Astrocyte (in vitro differentiated cells and primary cell): ENCODE measurements at places on chromosomes 12 and 14.

DNA sequence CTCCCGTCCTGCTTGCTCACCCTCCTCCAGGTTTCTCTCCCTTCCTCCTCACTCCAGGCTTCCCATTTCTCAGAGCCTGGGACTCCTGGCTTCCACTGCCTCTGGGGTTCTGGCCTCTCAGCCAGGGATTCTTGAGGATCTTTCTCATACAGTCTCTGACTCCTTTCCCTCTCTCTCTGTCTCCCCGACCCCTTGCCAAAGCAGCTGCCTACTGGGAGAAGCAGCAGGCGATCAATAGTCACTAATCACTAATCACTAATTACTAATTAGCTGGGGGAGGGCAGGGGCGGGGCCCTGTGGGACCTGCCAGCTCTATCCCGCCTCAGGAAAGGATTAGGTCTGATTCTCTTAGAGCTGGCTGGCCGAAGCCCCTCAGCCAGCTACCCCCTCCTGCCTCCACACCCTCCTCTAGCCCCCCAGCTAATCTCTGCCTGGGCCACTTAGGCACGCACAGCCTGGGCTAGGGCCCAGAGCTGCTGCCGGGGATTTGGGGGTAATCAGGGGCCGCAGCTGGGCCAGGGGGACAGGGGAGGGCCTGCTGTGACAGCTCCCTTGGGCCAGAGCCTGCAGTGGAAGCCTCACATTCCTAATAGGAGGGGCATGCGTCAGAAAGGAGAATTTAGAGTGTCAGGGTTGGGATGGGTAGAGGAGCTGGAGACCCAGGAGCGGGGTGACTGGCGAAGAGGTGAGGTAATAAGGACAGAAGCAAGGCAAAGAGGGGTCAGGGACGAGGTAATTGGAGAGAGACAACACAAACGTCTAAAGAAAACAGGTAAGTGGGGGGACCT is 2.8 kb downstream of the NXPH4 start:
- no peak for DNase-seq

- DNase-seq: peak; percentile 25
These were observed 157.3 kb upstream of the NOS1 start for GRCh38 chr12:117518594-117519270.

- no peak for DNase-seq
These were observed 7.2 kb downstream of the MYO1A start for GRCh38 chr12:57042695-57043094.

DNA sequence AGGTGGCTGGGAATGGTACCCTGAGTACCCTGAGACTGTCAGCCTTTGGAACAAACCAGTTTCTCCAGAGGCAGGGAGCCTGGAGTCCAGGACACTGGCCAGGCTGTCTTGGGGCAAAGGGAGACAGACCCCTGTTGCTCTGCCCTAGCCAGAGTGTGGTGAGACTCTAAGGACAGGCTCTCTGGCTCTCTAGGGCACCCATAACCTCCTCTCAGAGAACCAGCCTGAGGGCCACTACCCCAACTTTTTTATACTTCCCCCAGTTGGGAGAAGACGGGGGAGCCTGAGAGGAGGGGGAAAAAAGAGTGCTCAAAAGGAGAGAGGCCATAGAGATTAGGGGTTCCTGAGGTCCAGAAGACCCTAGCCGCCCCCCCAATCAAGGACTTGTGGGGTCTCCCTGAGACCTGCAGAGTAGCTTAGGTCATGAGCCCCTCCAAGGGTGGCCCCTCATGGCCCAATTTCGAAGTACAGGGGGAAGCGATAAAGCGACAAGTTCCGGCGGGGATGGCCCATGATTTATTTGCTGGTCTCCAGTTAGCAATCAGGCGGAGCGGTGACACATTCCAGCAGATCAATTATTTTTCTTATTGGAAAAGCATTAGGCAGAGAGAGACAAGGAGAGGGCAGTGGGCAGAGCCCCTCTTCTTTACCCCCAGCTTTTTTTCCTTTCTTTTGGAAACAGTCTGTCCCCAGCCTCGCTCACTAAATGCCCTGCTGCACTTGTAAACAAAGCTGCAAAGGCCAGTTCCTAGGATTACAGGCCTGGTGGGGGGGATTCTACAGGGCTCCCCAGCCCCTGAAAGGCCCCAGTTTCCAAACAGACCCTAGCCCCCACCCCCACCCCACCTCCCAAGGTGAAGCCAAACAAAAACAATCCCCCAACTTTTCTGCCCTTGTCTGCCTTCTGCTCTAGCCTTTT is 1.5 kb downstream of the HOXC8 start:
- no peak for DNase-seq

DNA sequence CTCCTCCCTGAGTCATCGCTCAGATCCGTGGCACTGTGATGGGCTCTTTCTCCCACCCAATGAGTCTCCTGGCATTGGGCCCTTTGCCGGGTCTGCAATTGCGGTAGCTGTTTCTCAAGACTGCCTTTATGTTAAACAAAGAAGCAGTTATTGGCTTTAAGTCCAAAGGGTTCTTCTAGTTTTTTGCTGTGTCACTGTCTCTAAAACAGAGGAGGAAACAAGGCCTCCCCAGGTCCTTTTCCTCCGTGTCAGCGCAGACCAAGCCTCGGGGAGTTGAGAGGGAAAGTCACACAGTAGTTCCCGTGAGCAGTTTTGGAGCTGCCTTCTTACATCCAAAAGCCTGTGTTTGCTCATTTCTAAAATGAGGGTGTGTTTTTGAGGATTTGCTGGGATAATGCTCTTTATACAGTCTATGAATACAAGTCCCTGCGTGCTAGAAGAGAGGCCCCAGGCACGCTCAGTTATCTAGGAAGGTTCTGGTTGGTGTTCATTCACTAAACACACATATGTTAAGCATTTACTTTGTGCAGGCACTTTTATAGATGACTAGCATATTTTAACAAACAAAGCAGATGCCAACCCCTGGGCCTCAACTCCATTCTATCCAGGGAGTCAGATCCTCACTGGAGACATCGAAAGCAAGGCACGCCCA is 126.0 kb upstream of the PZP start:
- peak; percentile 18 for DNase-seq

- DNase-seq: no peak
These were observed 120.9 kb upstream of the GSC start for GRCh38 chr14:94890785-94891184.

DNA sequence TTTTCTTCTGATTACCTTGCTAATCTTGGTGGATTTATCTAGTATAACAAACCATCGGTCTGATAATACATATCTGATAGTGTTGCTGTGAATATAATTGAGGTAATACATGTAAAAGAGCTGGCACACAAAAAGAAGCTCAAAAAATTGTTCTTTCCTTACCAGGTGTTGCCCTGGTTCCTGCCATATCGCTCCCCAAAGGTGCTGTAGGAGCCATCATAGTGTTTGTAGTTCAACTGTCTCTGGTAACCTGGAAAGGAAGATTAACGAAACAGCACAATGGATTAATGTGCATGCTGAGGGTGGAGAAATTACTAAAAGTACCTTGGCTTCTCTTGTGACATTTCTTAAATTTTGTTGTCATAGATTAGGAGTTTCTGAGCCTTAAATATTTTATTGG is 36.6 kb downstream of the A2M start:
- DNase-seq: no peak

DNA sequence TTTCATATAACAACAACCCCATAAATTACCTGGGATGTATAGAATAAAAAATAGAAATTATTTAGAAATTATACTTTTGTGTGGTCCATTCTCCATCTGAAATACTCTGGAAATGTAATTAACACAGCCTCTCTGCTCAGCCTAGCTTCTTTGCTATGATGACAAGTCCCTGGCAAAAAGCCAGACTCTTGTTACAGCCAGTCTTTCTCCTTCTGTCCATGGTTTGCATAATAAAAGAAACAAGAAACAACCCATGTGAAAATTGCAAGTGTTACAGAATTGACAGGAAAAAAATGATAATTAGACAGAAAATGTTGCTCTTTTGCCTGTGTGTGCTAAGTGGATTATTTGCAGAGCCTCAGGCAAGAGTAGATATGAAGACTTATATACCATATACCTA is 61.3 kb downstream of the C12orf50 start:
- DNase-seq: no peak

- DNase-seq: peak; percentile 53
These were observed 239.0 kb downstream of the ADAMTS20 start for GRCh38 chr12:43312991-43313505.

- peak; percentile 12 for DNase-seq
These were observed 663.4 kb downstream of the SLC16A7 start for GRCh38 chr12:60259225-60259624.

- no peak for DNase-seq
These were observed 78.7 kb downstream of the FSCB start for GRCh38 chr14:44428231-44428945.

- DNase-seq: no peak
These were observed 154.9 kb upstream of the PWP1 start for GRCh38 chr12:107530701-107531100.

GRCh38 chr12:110780448-110780847 is 37.8 kb upstream of the PPP1CC start:
- no peak for DNase-seq

GRCh38 chr12:68180792-68181744 is 21.5 kb upstream of the IFNG start:
- DNase-seq: peak; percentile 15

- no peak for DNase-seq
These were observed 409.3 kb upstream of the TBX3 start for GRCh38 chr12:115093261-115093660.

GRCh38 chr14:50366115-50366514 is 30.6 kb downstream of the CDKL1 start:
- DNase-seq: no peak

DNA sequence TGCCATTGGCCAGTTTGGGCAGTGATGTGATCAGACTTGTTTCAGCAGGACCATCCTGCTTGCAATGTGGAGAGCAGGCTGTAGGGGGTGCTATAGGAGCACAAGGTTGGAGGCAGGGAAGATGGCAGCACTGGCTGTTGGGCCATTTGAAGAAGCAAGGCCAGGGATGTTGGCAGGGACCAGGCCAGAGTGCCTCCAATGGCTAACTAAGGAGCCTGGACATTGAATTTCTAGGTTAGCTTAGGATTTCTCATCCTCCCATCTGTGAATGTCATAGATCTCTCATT is 23.5 kb downstream of the FGF23 start:
- no peak for DNase-seq

GRCh38 chr12:110790301-110790700 is 47.6 kb upstream of the PPP1CC start:
- peak; percentile 34 for DNase-seq

DNA sequence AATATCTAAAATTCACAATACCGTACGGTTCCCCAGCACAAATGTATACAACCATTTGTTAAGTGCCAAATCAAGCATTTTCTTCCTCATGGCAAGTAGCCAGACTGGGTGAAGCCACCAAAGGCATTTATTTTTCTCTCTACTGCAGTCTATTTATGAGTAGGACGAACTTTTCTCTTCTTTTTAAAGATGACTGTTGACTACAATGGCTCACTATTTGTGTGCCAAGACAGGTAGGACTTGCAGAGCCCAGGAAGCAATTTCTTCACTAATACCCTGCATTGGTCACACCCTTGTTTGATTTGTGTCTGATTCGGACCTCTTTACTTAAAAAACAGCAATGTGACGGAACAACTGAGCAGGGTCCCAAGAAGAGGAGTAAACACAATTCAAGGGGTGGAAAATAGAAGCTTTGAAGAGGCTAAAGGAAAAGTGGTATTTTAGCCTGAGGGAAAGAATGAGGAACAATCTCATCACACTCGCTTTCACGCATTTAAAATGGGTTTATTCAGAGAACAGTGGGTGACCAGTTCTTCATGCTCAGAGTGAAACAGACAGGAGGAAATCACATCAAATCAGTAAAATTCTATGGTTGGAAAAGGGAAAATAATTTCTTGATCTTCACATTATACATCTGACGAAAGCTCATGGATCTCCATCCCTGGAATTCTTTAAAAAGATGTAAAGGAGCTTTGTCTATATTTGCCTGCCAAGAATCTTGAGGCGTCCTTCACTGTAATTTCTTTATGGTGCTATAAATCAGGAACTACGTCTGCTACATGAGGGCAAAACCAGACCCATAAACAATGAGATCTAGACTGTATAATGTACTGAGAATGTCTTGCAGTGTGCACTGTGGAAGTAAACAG is 183.8 kb downstream of the PPM1H start:
- no peak for DNase-seq

DNA sequence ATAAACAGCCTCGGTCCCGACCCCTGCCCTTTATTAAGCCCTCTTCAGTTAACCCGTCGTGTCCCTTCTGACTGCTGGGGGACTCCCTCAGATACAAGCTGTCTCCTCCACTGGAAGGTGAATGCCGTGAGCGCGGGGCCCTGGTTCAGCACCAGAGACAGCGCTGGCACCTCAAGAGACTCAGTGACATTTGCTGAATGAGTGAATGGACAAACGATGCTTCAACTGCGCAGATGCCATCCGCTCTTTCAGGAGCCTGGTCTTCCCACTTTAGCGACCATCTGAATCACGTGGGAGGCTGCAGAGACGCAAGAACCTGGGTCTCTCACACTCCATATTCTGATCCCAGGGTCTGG is 92.6 kb upstream of the SFSWAP start:
- no peak for DNase-seq

DNA sequence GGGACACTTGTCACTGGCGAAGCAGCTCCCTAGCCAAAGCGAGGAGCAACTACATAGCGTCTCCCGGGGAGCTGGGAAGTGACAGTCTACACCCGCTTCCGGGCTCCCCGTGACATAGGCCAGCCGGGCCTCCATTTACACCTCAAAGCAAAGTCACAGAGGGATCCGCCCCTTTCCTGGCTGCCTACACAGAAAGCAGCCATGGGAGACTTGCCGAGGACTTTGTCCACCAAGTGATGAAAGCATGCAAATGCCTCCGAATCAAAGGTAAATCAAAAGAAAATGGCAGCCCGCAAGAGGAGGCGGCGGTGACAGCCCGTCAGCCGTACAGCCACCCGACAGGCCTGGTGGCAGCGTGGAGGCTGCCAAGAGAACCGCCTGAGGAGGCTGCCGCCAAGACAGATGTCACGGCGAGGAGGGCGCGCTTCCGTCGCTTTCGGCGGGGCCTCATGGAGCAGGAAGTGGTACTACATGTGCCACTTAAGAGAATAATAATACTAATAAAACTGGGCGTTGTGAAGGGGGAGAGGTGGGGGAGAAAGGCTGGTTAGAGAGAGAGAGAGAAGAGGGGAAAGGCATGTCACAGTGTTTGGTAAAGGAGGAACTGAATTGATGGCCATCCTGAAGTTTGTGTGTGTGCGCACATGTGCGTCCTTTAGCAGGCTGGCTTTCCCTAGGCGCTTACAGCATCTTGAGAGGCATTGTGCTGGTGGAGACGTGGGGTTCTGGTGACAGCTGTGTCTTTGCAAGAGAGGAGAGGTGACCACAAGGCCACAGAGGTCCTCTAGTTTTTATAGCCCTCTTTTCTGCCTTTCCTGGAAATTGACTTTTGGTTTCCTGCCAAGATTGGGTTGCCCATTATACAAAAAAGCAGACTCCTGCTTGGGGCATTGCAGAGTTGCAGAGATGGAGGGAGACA is 661.7 kb downstream of the VRK1 start:
- DNase-seq: no peak

DNA sequence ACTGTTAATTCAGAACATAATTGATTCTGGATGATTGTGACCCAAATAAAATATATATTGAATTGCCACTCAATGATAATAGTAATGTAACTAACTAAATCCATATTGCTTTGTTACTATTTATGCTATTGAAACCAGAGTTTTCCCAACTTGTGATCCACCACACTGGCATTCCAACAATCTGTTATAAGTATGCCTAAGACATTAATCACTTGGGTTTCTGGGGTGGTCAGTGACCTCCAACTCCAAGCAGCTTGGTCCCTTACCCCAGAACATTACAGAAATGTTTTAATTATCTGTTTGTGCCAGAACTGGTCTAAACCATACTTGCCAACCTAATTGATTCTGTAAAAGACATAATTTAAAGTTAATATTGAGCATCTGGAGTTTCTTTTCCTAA is 14.6 kb downstream of the CAPS2 start:
- DNase-seq: peak; percentile 76
